Activated CD4-positive, alpha-beta memory T cell treated with anti-CD3 and anti-CD28 coated beads, Interleukin-2, amount 10 ng/mL, durations not matched to agents 7 days and 5 days (primary cell): ENCODE measurements at places on chromosomes 12 and 14. TPM values are rescaled to one million over a fixed set of nuclear protein-coding genes. Genes with fewer than 3 reads are reported as not detected.

Gene SEL1L
- total RNA-seq = 67.6 TPM

Gene KRT79
- not detected for total RNA-seq

DNA sequence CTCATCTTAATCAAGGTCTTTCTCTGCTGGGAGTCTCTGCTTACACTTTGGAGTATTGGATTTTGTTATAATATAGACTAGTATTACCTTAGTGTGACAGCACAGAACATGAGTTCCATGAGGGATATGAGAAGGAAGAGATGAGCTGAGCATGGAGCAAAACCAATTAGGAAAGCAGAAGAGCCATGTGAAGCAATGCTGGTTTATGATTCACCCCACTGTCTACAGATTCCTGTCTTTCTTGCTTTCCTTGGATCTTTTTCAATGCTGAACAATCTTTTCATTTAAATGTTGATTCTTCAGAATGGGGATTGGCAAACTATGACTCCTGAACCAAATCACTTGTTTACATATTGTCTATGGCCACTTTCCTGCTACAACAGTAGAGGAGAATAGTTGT lies 70.4 kb upstream of the KITLG start:
- no peak for DNase-seq

DNA sequence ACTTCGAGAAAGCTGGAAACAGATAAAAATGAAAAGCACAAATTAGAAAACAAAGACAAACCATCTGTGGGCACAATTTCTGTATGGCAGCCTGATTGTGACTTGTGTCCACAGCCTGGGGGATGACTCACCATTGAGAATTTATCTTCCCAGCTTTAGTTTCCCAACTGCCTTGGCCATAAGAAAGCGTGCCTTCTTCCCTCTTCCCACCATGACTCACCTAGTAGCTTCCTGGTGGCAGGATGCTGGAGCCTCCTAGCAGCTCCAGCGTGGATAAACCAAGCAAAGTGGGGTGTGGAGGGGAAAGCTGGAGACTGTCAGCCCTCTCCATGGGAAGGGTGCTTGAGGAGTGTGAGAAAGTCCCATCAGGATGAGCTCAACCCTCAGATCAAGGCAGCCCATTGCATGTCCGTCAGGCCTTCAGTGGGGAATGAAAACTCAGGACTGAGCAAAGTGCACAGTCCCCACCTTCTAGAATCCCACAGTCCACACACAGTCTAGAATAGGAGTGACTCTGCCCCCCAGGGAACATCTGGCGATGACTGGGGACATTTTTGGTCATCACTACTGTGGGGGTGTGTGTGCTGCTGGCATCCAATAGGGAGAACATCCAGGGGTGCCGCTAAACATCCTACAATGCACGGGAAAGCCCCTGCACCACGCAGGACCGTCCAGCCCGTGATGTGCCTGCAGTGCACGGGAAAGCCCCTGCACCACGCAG lies 22.4 kb upstream of the SERPINA6 start:
- DNase-seq = no peak

Gene AMIGO2
- 6.6 TPM for total RNA-seq

DNA sequence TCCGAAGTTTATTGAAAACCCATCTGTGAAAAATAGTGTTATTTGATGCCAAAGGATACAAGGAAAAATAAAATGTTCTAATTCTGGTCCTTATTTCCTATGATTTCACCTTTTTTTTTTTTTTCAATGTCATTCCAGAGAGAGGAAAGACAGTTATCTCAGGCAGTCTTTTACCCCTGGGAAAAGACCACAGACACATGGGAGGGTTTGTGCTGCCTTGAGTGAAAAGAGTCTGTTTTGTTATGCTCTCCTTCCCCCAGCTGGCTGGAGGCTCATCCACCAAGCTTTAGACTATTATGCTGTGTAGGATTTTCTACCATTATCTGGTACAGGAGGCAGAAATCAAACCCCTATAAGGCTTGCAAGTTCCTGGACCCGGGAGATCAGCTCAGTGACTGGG lies 151.8 kb downstream of the CRADD start:
- DNase-seq = no peak

DNA sequence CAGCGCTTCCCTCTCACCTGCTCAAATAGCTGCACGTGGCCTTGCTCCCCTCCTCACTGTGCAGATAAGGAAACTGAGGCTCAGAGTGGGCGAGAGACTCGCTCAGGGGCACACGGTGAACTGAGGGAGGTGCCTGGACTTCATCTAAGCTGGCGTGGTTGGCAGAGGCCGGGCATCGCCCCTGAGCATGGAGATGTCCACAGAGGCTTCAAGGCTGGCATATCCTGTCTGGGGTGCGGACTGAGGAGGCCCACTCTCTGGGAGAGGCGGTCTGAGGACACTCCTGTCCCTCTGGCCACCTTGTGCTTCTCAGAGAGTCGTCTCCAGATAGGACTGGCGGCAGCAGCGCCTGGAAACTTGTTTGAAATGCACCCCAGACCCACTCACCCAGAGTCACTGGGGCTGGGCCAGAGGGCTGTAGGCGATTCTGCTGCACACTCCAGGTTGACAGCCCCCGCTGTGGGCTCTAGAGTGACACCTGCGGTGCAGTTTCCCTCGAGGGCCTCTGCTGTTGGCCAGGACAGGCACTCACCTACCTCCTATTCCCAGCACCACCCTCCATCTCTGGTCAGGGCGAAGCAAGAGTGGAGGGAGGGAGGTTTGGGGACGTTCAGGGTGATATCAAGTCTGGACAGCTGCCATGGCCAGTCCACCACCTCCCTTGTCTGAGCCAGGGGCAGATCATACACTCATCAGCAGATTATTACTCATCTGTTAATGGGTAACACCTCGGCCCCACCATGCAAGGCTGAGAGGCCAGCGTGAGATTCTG lies 11.2 kb upstream of the LBHD2 start:
- DNase-seq = no peak
